T47D (cell line): ENCODE measurements at places on chromosomes 5 and 9.

DNA sequence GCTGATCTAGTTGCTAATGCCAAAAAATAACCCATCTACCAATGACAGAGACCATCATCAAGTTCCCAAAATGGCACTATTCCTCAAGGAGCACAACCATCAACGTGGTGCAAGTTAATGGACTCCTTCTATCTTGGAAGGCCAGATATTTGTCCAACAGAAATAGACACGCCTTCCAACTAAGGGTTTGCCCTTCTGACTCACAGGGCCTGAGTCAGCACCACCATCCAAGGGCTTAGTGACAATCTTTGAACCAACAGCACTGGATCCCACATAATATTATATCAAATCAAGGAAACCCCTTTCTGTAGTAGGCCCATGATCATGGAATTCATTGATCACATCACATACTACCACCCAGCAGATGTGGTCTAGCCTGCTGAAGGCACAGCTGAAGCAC, 84.3 kb downstream of the MED27 start:
- no peak for DNase-seq

- DNase-seq = no peak
These were observed 257.4 kb downstream of the ENC1 start for GRCh38 chr5:74382987-74383593.

GRCh38 chr5:135600971-135601381, 22.2 kb upstream of the CXCL14 start:
- no peak for DNase-seq

DNA sequence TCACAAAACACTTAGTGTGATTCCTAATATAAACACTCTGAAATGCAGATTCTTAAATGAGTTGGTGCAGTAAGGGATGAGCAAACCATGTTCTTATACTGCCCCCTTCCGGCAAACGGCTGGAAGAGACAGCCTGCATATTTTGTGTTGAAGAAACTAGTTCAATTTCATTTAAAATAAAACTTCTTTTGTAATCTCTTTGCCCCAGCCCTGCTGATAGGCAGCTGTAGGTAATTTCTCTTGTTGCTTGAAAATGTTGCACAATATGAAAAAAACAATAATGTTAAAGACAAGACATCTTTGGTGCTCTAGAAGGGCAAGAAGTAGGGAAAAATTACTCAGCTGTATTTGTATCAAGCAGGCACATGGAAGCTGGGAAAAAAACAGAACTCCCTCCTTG, 89.7 kb upstream of the CCNG1 start:
- peak; percentile 76 for DNase-seq

- no peak for DNase-seq
These were observed 6.6 kb downstream of the FIBCD1 start for GRCh38 chr9:130932255-130933079.

DNA sequence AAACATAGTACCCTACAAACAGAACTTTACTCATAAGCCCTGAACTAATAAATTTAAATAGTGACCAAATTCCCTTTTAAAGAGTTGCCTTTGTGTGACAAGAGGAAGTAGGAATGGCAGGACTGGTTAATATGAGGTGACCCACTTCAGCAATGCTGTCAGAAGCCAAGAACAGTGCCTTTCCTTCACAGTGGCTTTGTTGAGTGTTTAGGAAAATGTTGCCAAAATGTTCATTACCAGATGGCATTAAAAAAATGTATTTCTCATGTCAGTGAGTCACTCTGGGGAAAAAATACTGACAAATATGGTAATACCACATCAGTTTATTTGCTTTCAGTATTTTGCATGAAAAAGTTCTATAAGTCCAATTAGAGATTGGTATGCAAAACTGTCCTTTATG, 103.3 kb downstream of the DIRAS2 start:
- no peak for DNase-seq

DNA sequence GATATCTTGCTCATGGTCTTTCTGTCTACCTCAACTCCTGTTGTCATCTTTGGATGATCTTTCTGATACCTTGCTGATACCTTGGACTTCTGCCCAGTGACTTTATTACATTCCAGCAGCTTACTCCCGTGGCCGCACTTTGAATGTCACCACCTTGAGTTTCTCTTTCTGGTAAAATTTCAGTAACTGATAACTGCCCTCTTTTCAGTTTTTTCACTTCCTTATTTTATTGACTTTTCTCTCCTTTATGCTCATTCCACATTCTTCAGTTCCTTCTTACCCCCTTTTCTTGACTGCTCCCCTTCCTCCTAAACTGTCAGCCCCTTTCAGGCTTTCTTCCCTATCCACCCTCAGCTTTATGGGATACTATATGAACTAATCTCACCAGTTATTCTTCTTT, 7.0 kb upstream of the FBXO4 start:
- no peak for DNase-seq

DNA sequence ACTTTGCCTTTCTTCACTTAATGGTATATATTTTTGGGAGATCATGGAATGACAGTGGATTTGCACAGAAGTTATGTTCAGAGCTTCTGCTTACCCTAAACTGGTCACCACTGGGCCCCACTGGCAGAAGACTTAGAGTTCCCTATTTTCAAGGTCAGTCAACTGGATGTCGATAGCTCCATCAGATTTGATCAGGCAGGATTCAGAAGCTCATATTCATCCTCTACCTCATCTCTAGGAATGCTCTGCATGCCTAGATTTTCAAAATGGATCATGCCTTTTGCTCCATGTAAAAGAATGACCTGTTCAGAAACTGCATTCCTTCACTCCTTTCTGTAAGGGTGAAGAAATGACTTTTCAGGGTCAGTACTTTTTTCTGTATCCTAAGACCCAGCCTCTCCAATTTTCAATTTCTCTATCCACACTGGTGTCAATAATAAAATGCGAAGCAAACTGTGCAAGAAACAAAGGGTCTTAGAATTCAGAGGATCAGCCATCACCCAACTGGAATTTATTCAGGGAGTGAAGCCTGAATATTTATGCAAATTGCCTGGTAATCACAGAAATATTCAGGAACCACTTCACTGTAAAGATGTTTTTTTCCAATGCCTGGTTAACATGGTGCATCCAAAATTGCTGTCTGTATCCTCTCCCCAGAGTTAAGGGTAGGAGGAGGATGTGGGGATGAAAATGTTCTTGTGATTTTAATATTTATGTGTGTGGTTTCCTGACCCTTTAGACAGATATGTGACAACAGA, 125.4 kb downstream of the DOCK2 start:
- DNase-seq = no peak

DNA sequence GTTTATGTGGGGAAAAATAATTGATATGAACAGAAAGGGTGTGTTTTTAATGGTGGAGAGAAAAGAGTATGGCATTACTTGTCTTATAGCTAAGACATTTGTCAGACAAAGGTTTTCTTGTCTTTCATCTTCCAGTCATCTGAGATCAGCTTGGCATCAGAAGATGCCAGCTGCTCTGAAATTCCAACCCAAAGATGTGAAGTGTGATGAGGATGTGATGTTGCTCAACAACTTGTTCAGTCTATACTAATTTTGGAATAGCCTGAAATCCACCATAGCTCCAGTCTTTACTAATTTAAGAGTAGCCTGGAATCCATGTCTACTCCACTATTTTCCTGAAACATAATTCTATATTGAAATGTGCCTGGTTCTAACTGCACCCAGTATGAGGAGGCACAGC, 182.3 kb downstream of the CFAP90 start:
- no peak for DNase-seq

- no peak for DNase-seq
These were observed 26.1 kb downstream of the ZNF510 start for GRCh38 chr9:96751815-96752214.

- no peak for DNase-seq
These were observed 24.8 kb downstream of the ABLIM3 start for GRCh38 chr5:149166128-149166527.

DNA sequence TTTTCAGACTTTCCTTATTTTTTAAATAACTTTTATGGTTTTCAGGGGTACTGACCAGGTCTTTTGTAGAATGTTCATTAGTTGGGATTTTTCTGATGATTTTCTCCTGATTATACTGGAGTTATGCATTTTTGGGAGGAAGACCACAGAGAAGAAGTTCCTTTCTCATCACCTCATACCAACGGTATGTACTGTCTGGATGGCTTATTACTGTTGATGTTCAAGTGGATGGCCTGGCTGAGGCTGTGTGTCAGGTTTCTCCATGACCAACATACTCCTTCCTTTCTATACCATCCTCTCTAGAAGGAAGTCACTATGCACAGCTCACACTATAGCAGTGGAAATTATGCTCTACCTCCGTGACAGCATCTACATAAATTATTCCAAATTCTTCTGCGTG, 71.1 kb upstream of the NR3C1 start:
- no peak for DNase-seq

GRCh38 chr5:73974871-73975360, 348.9 kb downstream of the ARHGEF28 start:
- no peak for DNase-seq

DNA sequence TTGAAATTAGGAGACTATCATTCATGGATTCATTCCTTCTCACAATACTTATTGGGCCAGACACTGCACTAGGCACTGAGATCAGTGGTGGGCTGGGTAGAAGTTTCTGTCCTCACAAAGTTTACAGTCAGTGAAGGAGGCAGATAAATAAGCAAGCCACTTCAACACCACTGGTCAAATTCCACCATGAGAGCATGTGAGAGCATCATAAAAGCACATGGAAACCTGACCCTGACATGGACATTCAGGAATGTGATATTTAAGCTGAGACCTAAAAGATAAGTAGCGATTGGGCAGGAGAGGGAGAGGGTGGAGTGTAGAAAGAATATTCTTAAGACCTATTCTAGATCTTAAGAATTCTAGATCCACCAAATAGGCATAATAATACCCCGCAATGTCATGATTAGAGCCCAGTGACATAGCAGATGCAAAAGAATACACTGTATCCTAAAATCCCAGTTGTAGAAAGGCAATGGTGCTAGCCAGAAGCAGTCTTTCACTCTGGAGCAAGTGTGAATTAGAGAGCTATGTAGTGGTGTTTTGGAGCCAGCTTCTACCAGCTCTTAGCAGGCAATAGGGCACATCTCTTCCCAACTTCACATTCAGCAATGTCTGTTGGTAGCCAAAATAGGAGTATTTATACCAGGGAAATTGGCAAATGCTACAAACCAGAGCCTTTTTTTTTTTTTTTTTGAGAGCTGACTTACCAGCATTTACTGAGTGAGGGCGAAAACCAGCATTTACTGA, 46.4 kb downstream of the SH3RF2 start:
- no peak for DNase-seq

GRCh38 chr5:42894057-42894456, 82.4 kb upstream of the SELENOP start:
- DNase-seq = no peak

- DNase-seq = no peak
These were observed 35.0 kb downstream of the ERGIC1 start for GRCh38 chr5:172868924-172869591.
